ENCODE measurements at places on chromosomes 1 and 21.

- DNase-seq = no peak
Observed at GRCh38 chr1:1602304-1602967, 2.5 kb upstream of the FNDC10 start.

GRCh38 chr1:208951908-208952307, 631.6 kb upstream of the CAMK1G start:
- no peak for DNase-seq

- no peak for DNase-seq
Observed at GRCh38 chr1:226983247-226983991, 43.3 kb downstream of the COQ8A start.

GRCh38 chr1:8945568-8945967, at the start of gene CA6:
CA6 (plus strand) TSS chr1:8945868; CDS start chr1:8945887, 19 bp downstream.
- DNase-seq = no peak

- no peak for DNase-seq
Observed at GRCh38 chr1:169681140-169681539, 30.3 kb downstream of the SELL start.

- no peak for DNase-seq
Observed at GRCh38 chr1:26786437-26787380, 1.0 kb upstream of the PIGV start.

GRCh38 chr1:12293416-12293815, 63.6 kb downstream of the VPS13D start:
- no peak for DNase-seq

DNA sequence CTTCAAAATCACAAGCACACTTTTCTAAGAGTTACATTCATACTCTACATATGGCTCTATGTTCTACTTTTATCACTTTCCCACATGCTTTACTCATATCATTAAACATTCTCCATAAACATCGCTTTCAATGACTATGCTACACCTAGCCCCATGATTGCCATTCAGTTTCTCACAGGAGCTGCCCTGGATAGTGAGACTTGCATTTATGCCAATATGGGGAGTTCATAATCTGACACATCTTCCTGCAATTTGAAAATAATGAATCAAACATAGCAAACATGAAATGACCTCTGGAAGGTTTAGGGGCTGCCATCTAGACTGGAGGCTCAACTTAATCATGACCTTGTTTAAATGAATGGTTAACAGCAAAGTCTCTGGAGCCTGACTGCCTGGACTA, 9.0 kb upstream of the CYP4A22 start:
- no peak for DNase-seq

GRCh38 chr1:22612671-22613571, 23.5 kb upstream of the C1QA start:
- no peak for DNase-seq

GRCh38 chr1:11768821-11769220, 6.8 kb downstream of the C1orf167 start:
- DNase-seq = no peak

DNA sequence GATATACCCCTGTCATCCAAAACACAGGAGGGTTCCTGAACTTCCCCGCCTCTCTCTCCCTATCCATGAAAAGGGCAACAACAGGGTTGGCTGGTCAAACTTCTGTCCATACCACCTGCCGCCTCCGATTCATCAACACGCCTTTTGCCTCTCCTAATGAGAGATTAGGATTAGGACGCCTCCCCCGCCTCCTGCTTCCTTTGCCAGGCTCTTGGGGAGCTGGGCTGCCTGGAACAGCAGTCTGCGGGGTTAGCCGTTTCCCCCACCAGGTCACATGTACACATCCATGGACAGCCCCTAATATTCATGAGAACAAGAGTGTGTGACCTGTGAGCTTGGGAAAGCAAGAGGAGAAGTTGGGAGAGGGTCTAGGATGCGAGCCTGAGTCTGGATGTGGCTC, 2.3 kb upstream of the OPTC start:
- no peak for DNase-seq

- DNase-seq = no peak
Observed at GRCh38 chr1:19433719-19433998, 51.7 kb downstream of the CAPZB start.

- DNase-seq = no peak
Observed at GRCh38 chr1:21089731-21090130, 87.0 kb downstream of the EIF4G3 start.

DNA sequence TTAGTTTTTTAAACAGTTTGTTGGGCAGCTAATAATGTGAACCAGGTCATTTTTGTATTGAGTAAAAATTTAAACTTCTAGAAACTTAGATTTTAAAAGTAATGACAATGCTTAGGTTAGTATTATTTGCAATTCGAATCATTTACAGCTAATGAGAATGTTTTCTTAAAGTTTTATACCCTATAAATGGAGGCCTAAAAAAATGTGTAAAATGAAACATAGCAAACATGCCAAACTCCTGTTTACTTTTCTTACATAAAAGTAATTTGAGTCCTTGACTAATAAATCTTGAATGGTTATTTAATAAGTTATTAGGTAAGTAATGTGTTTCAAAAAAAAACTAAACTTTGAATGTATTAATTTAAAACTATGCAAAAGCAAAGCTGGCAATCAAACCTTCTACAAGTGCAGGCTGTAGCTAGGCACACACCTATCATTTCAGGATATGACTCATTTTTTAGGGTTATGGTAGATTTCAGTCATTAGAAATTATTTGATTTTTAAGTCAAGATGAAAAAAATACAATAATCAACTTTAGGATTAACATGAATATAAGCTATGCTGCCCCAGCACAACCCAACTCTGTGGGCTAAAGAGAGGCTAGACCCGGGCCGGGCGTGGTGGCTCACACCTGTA, 41.5 kb downstream of the CLSTN1 start:
- no peak for DNase-seq

- no peak for DNase-seq
Observed at GRCh38 chr21:37936010-37936785, 19.9 kb upstream of the KCNJ6 start.

- DNase-seq = peak; percentile 59
Observed at GRCh38 chr1:9654834-9655723, 3.5 kb downstream of the PIK3CD start.

DNA sequence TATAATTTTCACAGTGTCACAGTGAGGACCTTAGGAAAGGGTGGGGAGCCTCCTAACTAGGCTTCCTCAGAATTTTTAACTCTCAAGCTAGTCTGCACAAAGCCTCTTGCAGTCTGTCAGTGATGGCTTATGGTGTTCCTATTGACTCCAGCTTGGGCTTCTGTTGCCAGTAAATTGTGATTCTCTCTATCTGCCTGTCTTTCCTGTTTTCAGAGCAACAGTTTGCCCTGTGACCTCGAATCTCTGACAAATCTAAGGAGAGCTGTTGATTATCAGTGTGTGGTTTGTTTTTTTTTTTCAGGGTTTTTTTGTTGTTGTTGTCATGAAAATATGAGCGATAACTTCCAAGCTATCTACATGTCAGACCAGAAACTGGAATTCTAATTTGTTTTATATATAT, 423.2 kb upstream of the B3GALT2 start:
- no peak for DNase-seq

GRCh38 chr1:158285756-158286241, 3.9 kb upstream of the CD1C start:
- DNase-seq = no peak

DNA sequence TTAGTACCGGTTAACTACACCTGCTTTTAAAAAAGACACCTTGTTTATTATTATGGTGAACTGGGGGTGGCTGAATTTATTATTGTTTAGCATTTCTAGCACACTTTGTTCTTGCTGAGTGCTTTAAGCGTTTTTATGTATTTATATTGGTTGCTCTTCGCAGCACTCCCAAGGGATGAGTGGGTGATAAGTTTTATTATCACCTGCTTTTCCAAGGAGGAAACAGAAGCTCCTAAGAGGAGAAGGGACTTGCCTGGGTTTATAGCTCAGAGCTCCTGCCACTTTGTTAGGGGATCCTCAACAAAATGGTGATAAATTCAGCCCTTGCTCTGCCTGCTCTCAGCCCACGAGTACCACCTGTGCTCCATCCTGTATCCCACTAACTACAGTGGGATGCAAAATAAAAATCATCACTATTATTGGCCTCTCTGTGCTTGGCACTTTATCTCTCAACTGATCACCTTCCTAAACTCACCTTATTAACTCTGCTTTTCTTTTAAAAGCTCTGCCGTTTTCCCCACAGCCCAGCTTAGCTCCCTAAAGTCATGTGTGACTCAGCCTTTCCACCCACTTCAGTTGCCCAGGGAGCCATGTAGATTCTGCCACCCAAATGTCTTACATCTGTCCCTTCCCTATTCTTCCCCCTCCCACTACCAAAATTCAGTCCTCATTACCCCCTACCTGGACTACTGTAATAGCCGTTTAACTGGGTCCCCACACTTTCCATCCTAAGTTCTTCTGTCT, 44.5 kb downstream of the BCL9 start:
- DNase-seq = no peak

GRCh38 chr1:29255134-29255666, 18.9 kb downstream of the PTPRU start:
- DNase-seq = no peak

DNA sequence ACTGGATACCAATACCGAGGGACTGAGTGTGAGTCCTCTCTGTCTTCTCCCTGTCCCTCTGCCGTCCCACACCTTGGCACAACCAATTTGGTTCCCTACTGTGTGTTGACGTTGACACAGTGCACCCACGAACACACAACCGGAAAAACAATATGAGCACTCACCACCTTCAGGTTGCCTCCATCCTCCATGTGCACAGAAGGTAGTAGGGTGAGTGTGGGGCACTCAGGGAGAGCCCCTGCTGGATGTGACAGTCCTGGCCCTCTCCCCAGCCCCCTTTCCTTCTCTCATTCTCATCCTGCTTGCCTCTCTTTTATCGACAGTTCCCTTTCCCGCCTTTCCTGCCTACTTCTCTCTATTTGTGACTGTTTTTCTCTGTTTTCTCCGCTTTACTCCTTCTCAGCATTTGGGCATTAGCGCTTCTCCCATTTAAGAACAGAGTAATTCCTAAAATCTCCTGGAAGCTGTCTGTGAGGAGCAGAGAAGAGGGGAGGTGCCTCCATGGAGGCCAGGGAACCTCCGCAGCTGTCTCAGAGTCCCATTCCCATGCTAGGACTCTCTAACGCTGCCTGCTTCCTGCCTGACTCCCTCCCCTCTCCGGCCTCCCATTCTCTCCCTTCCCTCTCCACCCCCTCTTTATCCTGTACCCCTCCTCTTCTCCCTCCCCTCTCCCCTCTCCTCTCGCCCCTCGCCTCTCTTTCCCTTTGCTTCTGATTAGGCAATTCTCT, 16.4 kb downstream of the CADM3 start:
- no peak for DNase-seq

DNA sequence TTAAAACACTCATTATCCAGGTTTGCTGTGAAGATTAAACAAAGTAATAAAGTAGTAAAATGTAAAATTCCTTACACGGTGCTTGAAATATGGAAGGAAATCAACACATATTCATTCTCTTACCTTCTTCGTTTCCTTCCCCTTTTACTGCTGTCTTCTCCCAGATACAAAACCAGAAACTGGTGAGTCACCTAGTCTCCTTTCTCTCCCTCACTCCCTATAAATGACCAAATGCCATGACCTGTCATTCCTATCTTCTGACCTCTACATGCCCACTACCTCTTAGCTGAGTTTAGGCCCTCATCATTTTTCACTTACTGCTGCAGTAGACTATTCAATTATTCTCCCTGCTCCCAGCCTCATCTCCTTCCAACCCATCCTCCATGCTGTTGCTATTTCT, 4.3 kb upstream of the NR1I3 start:
- DNase-seq = no peak

GRCh38 chr1:109954041-109954512, 30.5 kb upstream of the AHCYL1 start:
- no peak for DNase-seq

- no peak for DNase-seq
Observed at GRCh38 chr1:180151508-180151907, 3.2 kb upstream of the QSOX1 start.

DNA sequence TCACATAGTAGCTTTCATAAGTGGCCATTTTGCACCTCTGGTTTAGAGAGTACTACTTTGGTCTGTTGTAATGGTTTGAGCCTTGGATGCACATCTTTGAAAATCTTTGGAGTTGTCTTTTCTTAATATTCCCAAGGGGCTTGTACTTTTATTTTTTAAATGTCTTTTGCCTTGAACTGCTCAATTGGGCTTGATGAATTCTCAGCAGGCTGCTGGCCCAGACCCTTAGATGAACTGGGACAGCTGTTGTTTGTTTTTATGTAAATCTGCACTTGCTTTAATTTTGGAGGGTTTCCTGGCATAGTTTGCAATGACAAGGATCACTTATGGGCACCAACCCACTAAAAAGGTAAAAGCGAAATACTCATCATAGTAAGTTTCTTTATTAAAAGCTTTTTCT, 24.9 kb downstream of the NGF start:
- no peak for DNase-seq

- no peak for DNase-seq
Observed at GRCh38 chr1:201153474-201154388, 543 bp downstream of the TMEM9 start.

DNA sequence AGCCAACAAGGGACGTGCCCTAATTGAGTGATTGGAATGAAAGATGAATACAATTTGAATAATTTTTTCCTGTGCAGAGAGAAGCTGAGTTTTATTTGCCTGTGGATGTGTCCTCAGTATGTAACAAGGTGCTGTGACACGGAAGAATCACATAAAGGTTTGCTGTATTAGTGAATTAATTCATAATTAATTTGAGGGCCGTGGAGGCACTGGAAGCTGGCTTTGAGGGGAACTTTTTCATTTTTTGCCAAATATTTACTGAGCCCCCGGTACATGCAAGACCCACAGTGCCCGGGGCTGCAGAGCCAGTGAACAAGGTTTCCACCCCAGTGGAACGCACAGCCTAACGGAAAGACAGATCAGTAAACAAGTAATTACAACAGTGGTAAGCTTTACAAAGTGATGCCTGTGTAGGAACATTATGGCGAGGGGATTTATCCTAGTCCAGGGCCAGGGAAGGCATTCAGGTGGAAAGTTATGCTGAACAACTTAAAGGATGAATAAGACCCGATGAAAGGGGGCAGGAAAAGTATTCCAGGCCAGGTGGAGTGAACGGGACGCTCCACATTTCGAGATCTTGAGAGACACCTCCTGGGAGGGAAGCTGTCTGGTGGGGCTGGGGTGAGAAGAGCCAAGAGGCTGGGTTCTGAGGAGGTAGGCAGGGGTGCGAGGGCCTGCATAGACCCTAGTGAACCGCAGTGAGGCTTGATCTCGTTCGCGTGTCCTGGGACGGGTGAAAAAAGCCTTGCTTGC, 773 bp upstream of the RCC2 start:
- no peak for DNase-seq

GRCh38 chr1:203627851-203628200, 1.2 kb downstream of the ATP2B4 start:
- no peak for DNase-seq

DNA sequence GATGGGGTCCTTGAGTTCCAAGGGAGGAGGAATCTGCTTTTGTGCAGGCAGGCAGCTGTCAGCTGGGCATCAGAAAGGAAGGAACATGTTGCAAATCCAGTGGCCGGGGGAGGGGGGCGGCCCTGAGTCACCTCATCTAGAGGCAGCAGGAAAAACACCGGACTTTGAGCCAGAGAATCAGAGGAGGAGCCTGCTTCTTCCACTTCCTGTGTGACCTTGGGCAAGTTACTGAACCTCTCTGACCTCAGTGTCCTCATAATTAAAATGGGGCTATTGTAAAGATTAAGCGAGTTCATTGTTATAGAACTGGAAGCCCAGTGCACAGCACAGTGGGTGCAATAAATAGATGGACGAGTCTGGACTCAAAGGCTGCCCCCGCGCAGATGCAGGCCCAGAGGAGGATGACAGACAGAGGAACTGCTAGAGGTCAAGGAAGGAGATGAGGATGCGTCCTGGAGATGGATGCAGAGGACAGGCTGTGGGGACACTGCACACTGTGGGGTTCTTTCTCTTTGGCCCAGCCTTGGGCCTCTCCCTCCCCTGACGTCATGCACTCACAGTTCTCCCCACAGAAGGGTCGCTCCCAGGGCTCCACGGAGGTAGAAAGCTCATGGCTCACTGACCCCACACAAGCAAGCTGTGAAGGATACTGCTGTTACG, 714.3 kb downstream of the MATN1 start:
- DNase-seq = no peak
